Kidney (tissue), 22 donors: ENCODE measurements at places on chromosomes 7 and 10. TPM values are rescaled to one million over a fixed set of nuclear protein-coding genes. Genes with fewer than 3 reads are reported as not detected.

Gene INTS1
- total RNA-seq = 91.3 TPM

Gene POT1
- total RNA-seq = 23.2 TPM

Gene OR9A2
- total RNA-seq = not detected

Gene CRYGN
- 0.22 TPM for total RNA-seq

Gene CLCN1
- total RNA-seq = 0.35 TPM

Gene SLC26A5
- total RNA-seq = 1.2 TPM

Gene C7orf57
- total RNA-seq = 0.63 TPM

Gene NPC1L1
- total RNA-seq = 0.88 TPM

Gene ANKIB1
- total RNA-seq = 59.0 TPM

Gene NCF1
- total RNA-seq = 8.4 TPM

Gene ARHGAP22
- total RNA-seq = 6.6 TPM

Gene ZPBP
- 0.22 TPM for total RNA-seq

Gene VSTM2A
- not detected for total RNA-seq

Gene PNLIP
- total RNA-seq = not detected

Gene BHLHA15
- total RNA-seq = 3.1 TPM

Gene STRIP2
- 0.88 TPM for total RNA-seq

Gene MYOZ1
- 3.5 TPM for total RNA-seq

Gene FAS
- 45.2 TPM for total RNA-seq

Gene GSTO2
- total RNA-seq = 22.3 TPM

Gene HTRA1
- total RNA-seq = 86.0 TPM

Gene ALOX5
- total RNA-seq = 58.1 TPM

Gene SFTPA1
- not detected for total RNA-seq

Gene CRHR2
- not detected for total RNA-seq

Gene SLC13A1
- total RNA-seq = 10.1 TPM

Gene IFIT1
- total RNA-seq = 16.9 TPM

Gene FAM13C
- 8.8 TPM for total RNA-seq

Gene UROS
- 42.1 TPM for total RNA-seq

Gene RADIL
- total RNA-seq = 1.0 TPM

Gene ZNF736
- 24.5 TPM for total RNA-seq

Gene MYPN
- total RNA-seq = 0.06 TPM

Gene H2BK1
- total RNA-seq = not detected

Gene BTAF1
- total RNA-seq = 35.1 TPM

Gene GGCT
- 23.8 TPM for total RNA-seq

Gene PLEKHS1
- 0.41 TPM for total RNA-seq

Gene COA1
- total RNA-seq = 49.6 TPM

Gene ZNF365
- total RNA-seq = 1.0 TPM

Gene HOGA1
- total RNA-seq = 28.8 TPM

Gene NFE2L3
- total RNA-seq = 12.5 TPM

Gene CEP55
- 0.88 TPM for total RNA-seq

Gene CTTNBP2
- total RNA-seq = 41.1 TPM

Gene TMEM139
- total RNA-seq = 36.7 TPM

Gene SCRN1
- 85.6 TPM for total RNA-seq

Gene TACR2
- 0.38 TPM for total RNA-seq
